ENCODE measurements at places on chromosomes 1 and 21.
A peak's percentile ranks its signal among the peaks of the same experiment; 100 is the strongest.

GRCh38 chr1:160394673-160395072 is 5.7 kb upstream of the VANGL2 start:
- no peak overlapping the region for H3K4me3 ChIP-seq
- no peak overlapping the region for H3K27ac ChIP-seq
- no peaks in the 10 kb centered on the region for H3K36me3 ChIP-seq
- H3K4me1 ChIP-seq, result no peaks in the 10 kb centered on the region
- peaks cover 42% of the 10 kb centered on the region for H3K27me3 ChIP-seq

DNA sequence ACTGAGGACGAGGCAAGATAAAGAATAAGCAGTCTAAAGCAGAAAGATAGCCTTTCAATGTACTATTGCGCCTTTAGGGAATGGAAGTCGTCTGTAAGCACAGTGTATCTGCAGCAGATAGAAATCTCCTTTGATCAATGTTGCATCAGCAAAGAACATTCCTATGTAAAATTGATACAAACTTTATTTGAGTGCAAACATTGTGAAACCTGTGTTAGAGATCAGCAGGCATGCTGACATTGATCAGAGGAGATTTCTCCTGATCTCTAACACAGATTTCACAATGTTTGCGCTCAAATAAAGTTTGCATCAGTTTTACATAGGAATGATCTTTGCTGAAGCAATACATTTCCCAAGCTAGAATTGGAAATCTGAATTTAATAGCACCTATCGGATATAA is 1446.8 kb downstream of the MRPL39 start:
- H3K4me3 ChIP-seq, result no peak overlapping the region
- no peak for DNase-seq
- H3K36me3 ChIP-seq, result no peaks in the 10 kb centered on the region
- no peaks in the 10 kb centered on the region for H3K4me1 ChIP-seq
- no peaks in the 10 kb centered on the region for H3K27me3 ChIP-seq

DNA sequence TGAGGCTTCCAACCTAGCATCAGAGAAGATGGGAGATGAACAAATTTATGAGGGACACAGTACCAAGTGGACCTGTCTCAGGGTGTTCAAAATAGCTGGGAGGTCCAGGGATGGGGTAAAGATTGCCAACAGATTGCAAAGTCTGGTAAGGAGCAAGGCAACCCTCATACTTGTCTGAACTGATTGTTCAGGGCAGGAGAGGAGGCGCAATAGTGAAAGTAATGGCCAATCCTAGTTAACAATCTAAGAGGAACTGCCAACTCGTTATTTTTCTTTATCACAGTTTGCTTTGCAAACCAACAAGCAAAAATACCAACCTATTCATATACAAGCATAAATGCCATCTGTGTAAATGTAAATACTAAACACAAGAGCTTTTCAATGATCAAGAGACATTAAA is 78.4 kb upstream of the S1PR1 start:
- no peak overlapping the region for H3K27ac ChIP-seq
- no peaks in the 10 kb centered on the region for H3K4me1 ChIP-seq
- no peak for DNase-seq
- no peak overlapping the region for H3K4me3 ChIP-seq
- no peaks in the 10 kb centered on the region for H3K27me3 ChIP-seq

GRCh38 chr1:235325854-235326253 is 2.1 kb downstream of the ARID4B start:
- DNase-seq, result no peak
- peaks cover 33% of the 10 kb centered on the region for H3K4me1 ChIP-seq
- peak overlapping the region; percentile 97 for H3K4me3 ChIP-seq

- 0 out of 2 replicates have a peak, but pooled peaks cover 3% of the 10 kb centered on the region for H3K27me3 ChIP-seq
- H3K36me3 ChIP-seq, result peaks cover 12% of the 10 kb centered on the region
- H3K4me3 ChIP-seq, result peak overlapping the region; percentile 16
- H3K27ac ChIP-seq, result peak overlapping the region; percentile 3
- DNase-seq, result peak; percentile 76
- H3K4me1 ChIP-seq, result peaks cover 52% of the 10 kb centered on the region
Observed at GRCh38 chr21:29164323-29164942, 34.0 kb downstream of the MAP3K7CL start.

DNA sequence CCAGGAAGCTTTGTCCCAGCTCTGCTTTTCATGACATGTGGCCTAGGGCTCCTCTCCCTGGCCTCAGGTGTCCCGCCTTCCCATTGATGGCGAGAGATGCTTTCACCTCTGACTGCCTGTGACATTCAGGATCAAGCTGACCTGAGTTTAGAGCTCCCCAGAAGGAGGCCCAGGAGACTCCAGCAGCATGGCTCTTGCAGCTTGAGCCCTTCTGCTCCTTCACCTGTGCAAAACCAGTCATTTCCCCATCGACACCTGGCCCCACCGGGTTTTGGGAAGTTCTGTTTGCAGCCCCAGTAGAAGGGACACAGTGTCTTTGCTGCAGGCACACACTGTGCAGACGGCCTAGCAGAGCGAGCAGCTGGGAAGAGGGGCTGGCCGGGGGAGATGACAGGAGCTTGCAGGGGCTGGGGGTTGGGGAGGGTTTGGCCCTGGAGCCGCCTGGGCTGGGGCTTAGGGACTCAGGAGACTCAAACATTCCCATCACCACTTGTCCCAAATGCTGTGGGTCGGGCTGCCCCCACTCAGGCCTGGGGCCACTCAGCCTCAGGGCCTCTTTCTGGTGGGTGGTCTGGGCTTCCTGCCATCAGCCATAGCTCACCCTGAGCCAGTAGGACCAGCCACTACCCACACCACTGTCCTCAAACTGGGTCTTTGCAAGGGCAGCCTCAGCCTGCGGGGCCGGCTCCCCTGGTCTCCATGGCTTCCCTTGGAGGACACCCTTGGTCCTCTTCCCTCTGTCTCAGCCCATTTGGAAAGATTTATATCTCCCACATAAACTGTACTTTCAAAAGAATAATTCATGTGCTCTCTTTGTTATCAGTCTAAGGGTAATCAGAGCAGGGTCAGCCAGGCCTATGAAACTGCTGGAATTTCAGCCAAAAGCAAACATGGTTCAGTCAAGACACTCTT is 3.8 kb upstream of the EDN2 start:
- H3K27ac ChIP-seq, result no peak overlapping the region
- H3K36me3 ChIP-seq, result no peaks in the 10 kb centered on the region
- peaks cover 7% of the 10 kb centered on the region for H3K27me3 ChIP-seq

GRCh38 chr21:44618504-44618903 is 6.6 kb downstream of the KRTAP10-8 start:
- peaks cover 2% of the 10 kb centered on the region for H3K36me3 ChIP-seq
- H3K4me3 ChIP-seq, result no peak overlapping the region
- no peaks in the 10 kb centered on the region for H3K4me1 ChIP-seq
- no peaks in the 10 kb centered on the region for H3K27me3 ChIP-seq

- no peaks in the 10 kb centered on the region for H3K27me3 ChIP-seq
- H3K36me3 ChIP-seq, result no peaks in the 10 kb centered on the region
- peak overlapping the region; percentile 89 for H3K27ac ChIP-seq
- H3K4me3 ChIP-seq, result peak overlapping the region; percentile 67
Observed at GRCh38 chr1:200429221-200429751, 19.4 kb upstream of the ZNF281 start.

GRCh38 chr1:177385760-177386698 is 215.3 kb downstream of the BRINP2 start:
- no peak overlapping the region for H3K4me3 ChIP-seq
- no peak overlapping the region for H3K27ac ChIP-seq
- no peaks in the 10 kb centered on the region for H3K4me1 ChIP-seq
- no peak for DNase-seq
- H3K36me3 ChIP-seq, result no peaks in the 10 kb centered on the region

- H3K27me3 ChIP-seq, result no peaks in the 10 kb centered on the region
- peak overlapping the region; percentile 33 for H3K27ac ChIP-seq
Observed at GRCh38 chr1:33330361-33330890, 9.5 kb upstream of the A3GALT2 start.

GRCh38 chr1:116706123-116706522 is 38.6 kb upstream of the IGSF3 start:
- DNase-seq, result no peak
- H3K27ac ChIP-seq, result no peak overlapping the region
- no peak overlapping the region for H3K4me3 ChIP-seq
- H3K27me3 ChIP-seq, result peaks cover 13% of the 10 kb centered on the region
- no peaks in the 10 kb centered on the region for H3K36me3 ChIP-seq
- no peaks in the 10 kb centered on the region for H3K4me1 ChIP-seq

DNA sequence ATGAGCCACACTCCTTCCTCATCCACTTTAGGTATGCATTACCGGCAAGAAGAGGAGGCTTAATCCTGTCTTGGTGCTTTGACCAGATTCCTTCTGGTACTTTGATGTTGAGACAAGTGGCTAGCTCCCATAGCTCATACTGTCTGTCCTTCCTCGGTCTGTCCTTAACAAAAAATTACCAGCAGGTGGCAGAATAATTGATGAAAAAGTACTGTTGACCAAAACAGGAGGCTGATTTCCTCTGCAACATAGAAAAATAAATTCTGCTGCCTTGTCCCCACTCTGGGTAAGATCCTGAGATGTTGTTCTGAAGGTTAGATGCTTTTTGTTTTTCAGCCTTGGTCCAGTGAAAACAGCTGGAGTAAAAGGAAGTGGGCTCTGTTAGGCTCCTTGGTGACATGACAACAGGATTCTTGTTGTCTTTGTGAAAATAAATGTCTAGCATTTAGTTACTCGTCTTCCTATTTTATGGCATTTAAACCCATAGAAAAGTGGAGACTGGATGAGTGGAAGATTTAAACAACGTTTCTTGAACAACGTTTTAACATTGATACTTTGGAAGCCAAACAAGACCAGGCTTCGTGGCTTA is 11.2 kb upstream of the HJV start:
- no peaks in the 10 kb centered on the region for H3K36me3 ChIP-seq

Data from HFFc6 (cell line).